ENCODE measurements at places on chromosomes 5 and 9. TPM values are rescaled to one million over a fixed set of nuclear protein-coding genes. Genes with fewer than 3 reads are reported as not detected.
A peak's percentile ranks its signal among the peaks of the same experiment; 100 is the strongest.

- peak; percentile 41 for DNase-seq
- H3K36me3 ChIP-seq: no peaks in the 10 kb centered on the region
- H3K4me1 ChIP-seq: no peaks in the 10 kb centered on the region
- no peak overlapping the region for H3K27ac ChIP-seq
These were observed 34.6 kb upstream of the CCL21 start for GRCh38 chr9:34744295-34745221.

DNA sequence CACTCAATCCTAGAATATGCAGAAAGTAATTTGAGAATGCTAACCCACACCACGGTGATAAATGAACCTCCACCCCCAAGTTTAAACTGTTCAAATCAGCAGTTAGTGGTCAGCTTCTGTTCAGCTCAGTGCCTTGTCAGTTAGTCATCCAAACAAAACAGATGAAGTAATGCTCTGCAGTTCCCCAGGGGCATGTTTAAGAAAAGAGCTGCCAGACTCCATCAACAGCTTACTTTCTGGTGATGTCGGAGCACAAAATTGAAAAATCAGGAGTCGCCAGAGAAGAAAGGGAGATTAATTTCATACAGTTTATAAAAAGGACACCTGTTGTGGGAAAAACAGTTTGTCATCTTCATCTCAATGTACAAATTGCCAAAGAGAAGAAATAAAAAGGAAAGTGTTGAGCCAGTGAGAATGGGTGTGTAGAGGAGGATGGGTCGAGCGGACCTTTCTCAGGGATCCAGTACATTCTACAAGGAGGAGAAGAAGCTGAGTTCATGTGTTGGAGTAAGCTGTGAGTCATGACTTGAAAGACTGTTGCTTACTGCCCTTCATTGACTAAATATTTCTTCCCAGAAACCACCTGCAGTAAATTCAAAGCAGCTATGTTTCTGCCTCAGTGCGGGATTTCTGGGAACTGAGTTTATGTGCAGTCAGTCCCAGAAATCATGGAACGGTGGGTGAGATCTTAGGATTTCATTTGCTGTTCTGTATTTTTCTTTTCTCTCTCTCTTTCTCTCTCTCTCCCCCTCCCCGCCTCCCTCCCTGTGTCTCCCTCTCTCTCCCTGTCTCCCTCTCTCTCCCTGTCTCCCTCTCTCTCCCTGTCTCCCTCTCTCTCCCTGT, 13.7 kb downstream of the TRIO start:
- H3K4me1 ChIP-seq: peaks cover 66% of the 10 kb centered on the region
- H3K4me3 ChIP-seq: peak overlapping the region; percentile 50
- peak overlapping the region; percentile 99 for H3K27ac ChIP-seq

GRCh38 chr5:64979531-64979930, 210.8 kb downstream of the CWC27 start:
- peak; percentile 2 for DNase-seq
- H3K27ac ChIP-seq: no peak overlapping the region
- H3K4me3 ChIP-seq: no peak overlapping the region
- H3K4me1 ChIP-seq: peaks cover 3% of the 10 kb centered on the region
- H3K36me3 ChIP-seq: no peaks in the 10 kb centered on the region

DNA sequence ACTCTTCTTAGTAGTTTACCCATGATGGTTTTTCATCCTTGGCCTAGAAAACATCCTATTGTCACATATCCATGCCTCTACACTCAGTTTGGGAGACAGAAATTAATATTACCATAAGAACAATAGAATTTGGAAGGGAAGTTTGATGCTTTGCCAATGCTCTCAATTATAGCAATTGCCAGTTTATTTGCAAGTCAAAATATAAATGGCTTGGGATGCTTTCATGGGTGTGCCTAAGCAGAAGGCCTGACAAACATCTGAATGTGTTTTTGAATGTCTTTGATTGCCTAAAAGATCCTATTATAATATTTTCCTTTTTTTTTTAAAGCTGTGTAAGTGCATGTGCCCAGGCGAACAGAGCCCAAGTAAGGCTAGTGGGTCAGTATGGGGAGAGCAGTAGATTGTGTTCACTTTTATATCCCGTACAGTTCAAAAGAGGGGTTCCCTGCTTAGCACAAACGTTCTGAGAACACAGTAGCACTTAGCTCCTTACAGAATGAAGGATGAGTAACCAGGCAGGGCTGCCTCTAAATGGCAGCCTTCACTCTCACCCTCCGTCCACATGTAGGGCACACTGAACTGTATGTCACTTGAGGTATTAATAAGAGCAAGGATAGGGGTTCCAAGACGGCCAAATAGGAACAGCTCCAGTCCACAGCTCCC, 56.0 kb upstream of the AGXT2 start:
- DNase-seq: no peak
- no peak overlapping the region for H3K27ac ChIP-seq
- no peaks in the 10 kb centered on the region for H3K4me1 ChIP-seq
- H3K4me3 ChIP-seq: no peak overlapping the region
- peaks cover 2% of the 10 kb centered on the region for H3K27me3 ChIP-seq

- DNase-seq: no peak
- H3K27ac ChIP-seq: no peak overlapping the region
- H3K4me1 ChIP-seq: no peaks in the 10 kb centered on the region
- H3K27me3 ChIP-seq: no peaks in the 10 kb centered on the region
- no peak overlapping the region for H3K4me3 ChIP-seq
These were observed 20.2 kb downstream of the NIPSNAP3B start for GRCh38 chr9:104784098-104784497.

DNA sequence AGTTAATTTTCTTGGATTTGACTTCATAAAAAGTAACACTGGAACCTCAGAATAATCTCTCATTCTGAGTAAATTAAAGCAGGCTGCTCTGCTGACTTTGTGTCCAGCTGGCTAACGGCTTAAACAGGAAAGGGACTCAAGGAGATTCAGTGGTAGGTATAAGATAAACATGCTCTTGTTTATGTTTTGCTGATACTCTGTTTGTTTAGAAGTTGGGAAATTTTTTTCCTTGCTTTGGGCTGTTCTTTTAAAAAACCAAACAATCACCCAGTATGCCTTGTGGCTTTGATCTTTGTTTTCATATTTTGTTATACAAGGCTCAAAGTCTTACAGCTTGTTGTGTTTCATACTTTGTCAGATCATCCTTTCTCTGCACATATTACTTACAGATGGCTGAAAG, 237.6 kb upstream of the RIOK2 start:
- no peak overlapping the region for H3K27ac ChIP-seq
- H3K36me3 ChIP-seq: no peaks in the 10 kb centered on the region
- no peaks in the 10 kb centered on the region for H3K4me1 ChIP-seq
- H3K27me3 ChIP-seq: no peaks in the 10 kb centered on the region
- no peak for DNase-seq

- H3K27me3 ChIP-seq: no peaks in the 10 kb centered on the region
- no peak overlapping the region for H3K27ac ChIP-seq
- peaks cover 4% of the 10 kb centered on the region for H3K4me1 ChIP-seq
These were observed 31.6 kb downstream of the SLC1A3 start for GRCh38 chr5:36638056-36638455.

DNA sequence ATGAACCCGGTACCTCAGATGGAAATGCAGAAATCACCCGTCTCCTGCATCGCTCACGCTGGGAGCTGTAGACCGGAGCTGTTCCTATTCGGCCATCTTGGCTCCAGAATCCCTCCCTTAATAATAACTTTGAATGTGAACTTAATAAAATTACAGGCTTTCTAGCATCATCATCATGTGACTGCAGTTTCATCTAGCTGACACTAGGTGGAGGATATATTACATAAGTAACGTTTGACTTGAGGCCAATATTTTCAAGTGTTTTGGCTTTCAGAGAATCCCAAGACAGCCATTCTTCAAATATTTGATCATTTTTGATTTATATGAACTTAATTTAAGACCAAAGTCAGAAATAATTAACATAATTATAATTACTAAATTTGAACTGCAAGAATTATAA, 474.9 kb upstream of the CDH10 start:
- no peaks in the 10 kb centered on the region for H3K36me3 ChIP-seq
- H3K4me3 ChIP-seq: no peak overlapping the region
- no peaks in the 10 kb centered on the region for H3K4me1 ChIP-seq
- DNase-seq: peak; percentile 10
- no peaks in the 10 kb centered on the region for H3K27me3 ChIP-seq

- peak overlapping the region; percentile 74 for H3K27ac ChIP-seq
- DNase-seq: peak; percentile 35
- peak overlapping the region; percentile 79 for H3K4me3 ChIP-seq
- no peaks in the 10 kb centered on the region for H3K27me3 ChIP-seq
These were observed 647 bp downstream of the SMARCA2 start for GRCh38 chr9:2015581-2016407.

DNA sequence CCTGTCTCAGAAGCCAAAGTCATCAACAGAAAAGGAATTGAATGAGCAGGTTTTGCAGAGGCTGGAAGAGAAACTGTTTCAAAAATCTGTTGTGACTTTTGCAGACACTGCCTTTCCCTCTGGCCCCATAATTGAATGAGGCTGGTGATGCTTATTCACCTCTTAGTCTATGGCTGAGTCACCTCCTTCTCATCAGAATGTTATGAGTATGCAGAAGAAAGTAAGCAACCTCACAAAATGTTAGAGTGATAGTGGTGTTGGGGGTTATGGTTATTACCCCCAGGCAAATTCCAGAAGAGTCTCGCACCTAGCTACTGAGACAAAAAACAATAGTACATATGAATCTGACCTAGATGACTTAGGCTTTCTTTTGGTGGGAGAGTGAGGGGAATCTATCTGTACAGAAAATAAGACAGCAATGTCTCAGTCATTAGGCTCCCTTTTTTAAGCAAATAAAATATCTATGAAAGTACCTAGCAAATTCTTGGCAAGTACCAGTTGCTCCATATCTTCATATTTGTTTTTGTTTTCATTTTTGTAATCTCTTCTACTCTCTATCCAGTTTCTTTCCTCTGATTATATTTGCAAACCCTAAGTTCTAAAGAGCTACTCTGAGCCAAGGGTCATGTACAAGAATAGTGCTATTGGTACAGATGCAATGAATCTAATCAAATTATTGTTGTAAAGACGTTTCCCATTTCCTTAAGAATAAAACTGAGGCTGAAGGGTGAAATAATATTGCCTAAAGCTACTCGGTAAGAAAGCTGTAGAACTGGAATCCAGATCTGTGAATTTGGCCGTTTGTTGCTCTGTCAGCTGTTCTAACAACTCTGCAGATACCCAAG, 498.1 kb upstream of the TNC start:
- no peaks in the 10 kb centered on the region for H3K27me3 ChIP-seq
- peak; percentile 95 for DNase-seq
- H3K4me3 ChIP-seq: no peak overlapping the region
- H3K4me1 ChIP-seq: peaks cover 24% of the 10 kb centered on the region

- no peaks in the 10 kb centered on the region for H3K27me3 ChIP-seq
- no peak overlapping the region for H3K4me3 ChIP-seq
- H3K27ac ChIP-seq: peak overlapping the region; percentile 55
- no peaks in the 10 kb centered on the region for H3K36me3 ChIP-seq
- DNase-seq: peak; percentile 44
These were observed 23.7 kb upstream of the LOX start for GRCh38 chr5:122101636-122102285.

DNA sequence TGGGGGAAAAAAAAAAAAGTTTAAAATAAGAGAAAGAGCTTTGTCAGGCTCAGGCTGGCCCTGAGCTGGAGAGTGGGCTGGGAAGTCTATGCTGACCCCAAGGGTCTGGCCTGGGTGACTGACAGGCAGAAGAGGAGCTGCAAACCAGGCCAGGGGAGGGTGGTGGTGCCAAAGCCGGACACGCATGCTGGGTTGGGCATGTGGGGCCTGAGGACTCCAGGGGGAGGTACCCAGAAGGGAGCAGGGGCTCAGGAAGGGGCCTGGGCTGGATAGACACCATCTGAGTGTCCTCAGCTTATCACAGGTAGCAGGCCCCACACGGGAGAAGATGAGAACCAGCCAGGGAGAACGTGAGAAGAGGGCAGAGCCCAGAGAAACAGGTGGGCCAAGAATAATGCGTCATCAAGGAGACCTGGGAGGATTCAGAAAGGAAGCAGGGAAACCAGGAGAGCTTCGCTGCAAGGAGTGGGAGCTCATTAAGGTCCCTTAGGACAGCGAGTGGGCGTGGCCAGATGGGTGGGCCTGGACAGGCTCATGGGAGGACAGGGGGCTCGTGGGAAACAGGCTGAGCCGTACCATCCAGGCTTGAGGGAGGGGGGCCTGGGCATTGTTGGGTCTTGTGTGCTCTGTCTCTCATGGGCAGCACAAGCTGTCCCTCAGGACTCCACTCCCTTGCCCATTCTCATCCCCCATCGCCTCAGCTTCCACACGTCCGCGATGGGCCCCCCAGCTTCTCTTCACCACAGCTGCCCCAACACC, 16.0 kb downstream of the TMOD1 start:
- DNase-seq: no peak
- H3K36me3 ChIP-seq: no peaks in the 10 kb centered on the region
- no peaks in the 10 kb centered on the region for H3K4me1 ChIP-seq
- no peak overlapping the region for H3K4me3 ChIP-seq
- H3K27me3 ChIP-seq: peaks cover 2% of the 10 kb centered on the region

GRCh38 chr5:173456751-173457171, 128.5 kb upstream of the STC2 start:
- H3K36me3 ChIP-seq: no peaks in the 10 kb centered on the region
- no peak overlapping the region for H3K4me3 ChIP-seq
- H3K4me1 ChIP-seq: peaks cover 49% of the 10 kb centered on the region
- DNase-seq: peak; percentile 92

DNA sequence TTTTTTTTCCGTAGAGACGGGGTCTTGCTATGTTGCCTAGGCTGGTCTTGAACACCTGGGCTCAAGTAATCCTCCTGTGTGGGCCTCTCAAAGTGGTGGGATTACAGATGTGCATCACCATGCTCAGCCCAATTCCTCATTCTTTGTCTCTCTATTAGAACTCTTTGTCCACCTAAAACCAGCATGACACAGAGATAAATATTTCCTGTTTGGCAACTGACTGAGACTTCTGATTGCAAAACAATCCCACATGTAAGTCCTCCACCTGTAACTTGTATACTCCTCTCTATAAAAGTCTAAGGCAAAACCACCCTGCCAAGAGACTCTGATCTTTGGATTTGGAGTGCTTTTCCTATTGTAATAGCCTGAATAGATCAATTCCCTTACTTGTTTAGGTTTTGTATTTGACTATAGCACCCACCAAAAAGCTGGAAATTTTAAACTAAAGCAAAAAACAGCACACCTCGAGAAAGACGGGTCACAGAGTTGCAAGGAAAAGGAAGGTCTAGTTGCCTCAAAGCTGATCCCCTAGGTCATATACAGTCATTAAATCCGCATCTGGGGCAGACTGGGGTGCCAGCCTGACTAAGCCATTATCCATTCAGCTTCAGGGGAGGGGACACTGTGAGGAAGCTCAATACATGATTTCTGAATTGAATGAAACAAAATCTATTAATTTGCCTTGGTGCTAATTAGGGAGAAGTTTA, 13.5 kb upstream of the KIF27 start:
- no peak overlapping the region for H3K27ac ChIP-seq
- peaks cover 16% of the 10 kb centered on the region for H3K4me1 ChIP-seq
- peak overlapping the region; percentile 11 for H3K4me3 ChIP-seq
- DNase-seq: peak; percentile 62
- no peaks in the 10 kb centered on the region for H3K27me3 ChIP-seq

GRCh38 chr5:43702815-43703214, 99.8 kb downstream of the NNT start:
- DNase-seq: peak; percentile 62
- H3K27me3 ChIP-seq: no peaks in the 10 kb centered on the region
- H3K36me3 ChIP-seq: peaks cover 3% of the 10 kb centered on the region
- no peaks in the 10 kb centered on the region for H3K4me1 ChIP-seq
- no peak overlapping the region for H3K27ac ChIP-seq
- H3K4me3 ChIP-seq: no peak overlapping the region

- H3K27me3 ChIP-seq: no peaks in the 10 kb centered on the region
- H3K4me3 ChIP-seq: no peak overlapping the region
- peak overlapping the region; percentile 98 for H3K27ac ChIP-seq
- DNase-seq: peak; percentile 92
- peaks cover 43% of the 10 kb centered on the region for H3K4me1 ChIP-seq
These were observed 33.9 kb downstream of the OLFML2A start for GRCh38 chr9:124810663-124811355.

HSPB3 gene
- total RNA-seq: not detected

PCDHGA5 gene
- total RNA-seq: 0.29 TPM

ST8SIA4 gene
- total RNA-seq: 0.59 TPM

FBLL1 gene
- total RNA-seq: 3.3 TPM

PCDHGC4 gene
- 7.4 TPM for total RNA-seq

IL13 gene
- total RNA-seq: not detected

All from astrocyte (in vitro differentiated cells and primary cell).